ENCODE measurements at places on chromosomes 12 and 14.

DNA sequence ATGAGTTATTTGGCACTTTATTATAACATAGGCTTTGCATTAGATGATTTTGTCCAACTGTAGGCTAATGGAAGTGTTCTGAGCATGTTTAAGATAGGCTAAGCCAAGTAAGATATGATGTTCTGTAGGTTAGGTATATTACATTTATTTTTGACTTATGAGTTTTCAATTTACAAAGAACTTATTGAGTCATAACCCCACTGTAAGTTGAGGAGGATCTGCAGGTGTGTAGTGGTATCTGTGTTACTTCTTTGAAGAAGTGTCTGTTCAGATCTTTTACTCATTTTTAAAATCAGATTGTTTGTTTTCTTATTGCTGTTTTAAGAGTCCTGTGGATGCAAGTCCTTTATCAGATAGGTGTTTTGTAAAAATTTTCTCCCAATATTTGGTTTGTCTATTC lies 329.2 kb downstream of the RAD51B start:
- DNase-seq = no peak

GRCh38 chr14:102071283-102071998 lies 15.4 kb downstream of the HSP90AA1 start:
- no peak for DNase-seq

DNA sequence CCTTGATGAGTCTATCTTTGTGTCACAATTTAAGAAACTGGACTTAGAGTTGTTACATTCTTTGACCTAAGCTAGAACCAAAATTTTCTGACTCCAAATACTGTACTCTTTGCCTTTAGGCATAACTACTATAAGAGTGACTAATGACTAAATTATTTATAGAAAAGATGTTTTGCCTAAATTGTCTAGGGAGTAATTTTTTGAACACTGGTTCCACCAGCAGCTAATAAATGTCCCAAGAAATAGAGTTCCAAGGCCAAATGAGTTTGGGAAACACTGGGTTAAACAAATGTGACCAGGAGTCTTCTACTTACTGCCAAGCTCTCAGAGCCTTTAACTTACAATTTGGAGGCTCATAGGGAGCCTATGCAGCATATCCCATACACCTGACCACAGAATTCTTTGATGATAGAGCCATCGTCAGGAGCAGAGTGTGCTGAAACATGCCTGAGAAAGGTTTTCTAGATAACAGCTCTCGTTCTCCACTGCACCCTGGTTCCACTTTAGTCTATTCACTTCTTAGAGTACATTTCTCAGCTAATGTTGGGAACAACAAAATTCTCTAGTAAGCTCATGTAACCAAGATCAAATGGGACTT lies 215.9 kb upstream of the HMGA2 start:
- DNase-seq = no peak

GRCh38 chr14:34362641-34363251 lies 99.3 kb downstream of the SPTSSA start:
- DNase-seq = no peak

DNA sequence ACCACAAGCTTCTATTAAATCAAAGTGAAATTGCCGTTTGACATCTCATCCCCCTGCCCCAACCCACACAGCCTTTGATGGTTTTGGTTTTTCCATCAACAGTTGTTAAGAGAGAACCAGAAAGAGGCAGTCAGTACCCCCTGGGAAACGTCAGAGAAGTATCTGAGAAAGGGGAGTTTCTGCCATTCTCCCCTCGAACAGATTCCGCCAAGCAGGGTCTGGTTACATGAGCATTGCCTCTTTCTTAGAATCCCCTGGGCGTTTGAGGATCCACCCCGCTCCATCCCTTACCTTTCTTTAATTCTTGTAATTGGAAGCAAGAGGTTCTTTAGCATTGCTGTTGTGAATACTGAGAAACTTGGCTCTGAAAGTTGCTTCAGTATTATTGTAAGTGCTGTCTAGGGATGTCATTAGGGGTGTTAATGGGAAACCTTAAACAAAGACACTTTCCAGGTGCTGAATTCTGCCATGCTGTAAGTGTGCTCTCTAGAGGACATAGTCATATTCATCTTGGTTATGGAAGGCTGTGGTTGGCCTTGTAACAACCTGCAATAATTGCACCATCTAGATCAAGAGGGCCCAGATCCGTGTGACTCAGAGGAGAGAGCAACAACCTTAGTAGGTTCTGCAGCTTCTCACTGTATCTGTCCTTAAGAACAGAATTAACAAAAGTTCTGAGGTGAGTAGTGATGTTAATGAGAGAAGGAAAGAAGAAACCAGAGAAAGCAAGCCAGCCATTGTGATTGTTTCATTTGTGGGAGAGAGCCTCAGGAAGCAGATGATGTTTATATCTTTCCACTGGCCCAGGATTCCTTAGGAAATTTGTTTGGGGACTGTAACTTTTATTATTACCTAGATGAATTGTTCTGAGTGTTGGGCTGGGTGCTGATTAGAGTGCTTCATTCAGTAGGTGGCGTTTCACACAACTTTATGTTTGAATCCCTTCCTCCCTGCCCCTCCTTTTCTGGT lies 9.0 kb downstream of the TMBIM6 start:
- no peak for DNase-seq

- DNase-seq = no peak
Observed at GRCh38 chr12:104490186-104490585, 33.4 kb downstream of the CHST11 start.

DNA sequence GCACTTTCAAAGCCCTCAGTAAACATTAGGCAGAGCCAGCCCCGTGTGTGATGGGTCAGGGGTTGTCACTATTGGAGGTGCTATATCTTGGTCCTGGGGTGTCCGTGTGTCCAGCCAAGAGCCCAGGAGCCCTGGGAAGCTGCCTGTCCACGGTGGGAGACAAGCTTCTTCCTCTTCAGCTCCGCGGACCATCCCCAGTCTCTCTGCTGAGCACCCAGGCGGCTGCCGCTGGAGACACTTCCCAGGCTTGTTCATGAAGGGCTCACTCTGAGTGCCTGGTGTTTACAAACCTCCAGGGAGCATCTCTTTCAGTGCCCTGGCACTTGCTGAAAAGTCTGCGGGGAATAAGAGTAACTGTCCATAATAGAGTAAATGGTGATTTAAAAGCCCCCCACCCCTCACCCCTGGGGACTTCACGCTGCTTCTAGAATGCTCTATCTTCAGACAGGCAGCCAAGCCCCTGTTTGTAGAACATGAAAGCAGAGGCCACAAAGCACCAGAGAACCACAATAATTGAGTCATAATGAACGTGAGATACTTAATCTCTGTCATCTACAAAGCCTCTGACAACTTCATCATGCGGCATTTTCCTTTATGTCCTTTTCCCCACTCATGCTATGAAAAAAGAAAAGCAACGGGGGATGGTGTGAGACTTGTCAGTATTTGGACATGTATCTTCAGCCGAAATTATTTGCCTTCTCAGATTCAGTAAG lies 178.6 kb downstream of the TMEM132C start:
- DNase-seq = no peak

GRCh38 chr14:90536511-90537191 lies 139.8 kb downstream of the CALM1 start:
- no peak for DNase-seq

DNA sequence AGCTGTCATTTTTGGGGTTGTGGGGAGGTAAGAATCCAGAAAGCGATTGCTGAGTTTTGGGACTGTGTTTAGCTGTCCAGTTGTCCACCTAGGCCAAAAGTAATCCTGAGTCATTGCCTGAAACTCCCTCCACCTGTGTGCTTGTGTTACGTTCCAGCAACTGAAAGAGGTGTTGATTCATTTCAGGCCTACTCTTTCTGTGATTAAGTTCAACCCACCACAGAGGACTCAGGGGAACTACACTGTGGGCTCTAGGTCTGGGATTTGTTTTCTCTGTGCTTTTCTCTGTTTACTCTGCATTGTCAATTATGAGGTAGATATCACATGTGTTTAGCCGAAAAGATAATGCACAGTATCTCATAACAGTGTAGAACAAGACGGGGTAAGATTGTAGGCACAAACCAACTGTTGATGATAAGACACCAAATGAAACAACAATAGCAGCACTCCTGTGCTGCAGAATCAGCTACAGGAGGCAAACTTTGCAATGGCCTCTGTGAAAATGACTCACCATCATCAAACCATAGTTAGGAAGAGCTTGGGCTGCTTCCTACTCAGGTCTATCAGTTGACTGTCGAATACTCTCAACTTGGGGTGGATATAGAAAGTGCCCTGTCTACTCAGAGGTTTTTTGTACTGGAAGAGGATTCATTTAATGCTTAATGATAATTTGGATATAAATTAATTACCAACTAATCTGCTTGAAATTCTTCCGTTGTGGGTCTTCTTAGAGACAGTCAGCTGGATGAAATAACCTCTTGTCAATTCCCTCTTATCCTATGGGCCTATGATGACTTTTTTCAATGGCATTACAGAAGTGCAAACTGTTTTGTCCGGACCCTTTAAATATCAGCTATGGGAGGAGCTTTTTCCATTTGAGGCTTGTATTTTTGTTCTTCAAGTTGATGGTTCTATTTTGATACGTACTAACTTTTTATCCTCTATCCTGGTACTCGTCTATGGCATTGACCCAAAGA lies 385.9 kb downstream of the BMP4 start:
- DNase-seq = no peak

GRCh38 chr14:80212023-80212397 lies 706 bp upstream of the DIO2 start:
- DNase-seq = no peak

- no peak for DNase-seq
Observed at GRCh38 chr12:87758271-87758670, 270.9 kb downstream of the C12orf50 start.

- no peak for DNase-seq
Observed at GRCh38 chr12:67599691-67600090, 48.9 kb upstream of the DYRK2 start.

GRCh38 chr12:63208956-63209355 lies 58.0 kb upstream of the AVPR1A start:
- no peak for DNase-seq

- DNase-seq = no peak
Observed at GRCh38 chr14:52724360-52724644, 5.7 kb upstream of the STYX start.

GRCh38 chr12:42422785-42423184 lies 96.8 kb downstream of the PPHLN1 start:
- no peak for DNase-seq

GRCh38 chr12:48999371-49000131 lies at the start of gene DDN:
Gene DDN (minus strand): TSS chr12:48999375. CDS start chr12:48999287, 88 bp downstream.
- no peak for DNase-seq

DNA sequence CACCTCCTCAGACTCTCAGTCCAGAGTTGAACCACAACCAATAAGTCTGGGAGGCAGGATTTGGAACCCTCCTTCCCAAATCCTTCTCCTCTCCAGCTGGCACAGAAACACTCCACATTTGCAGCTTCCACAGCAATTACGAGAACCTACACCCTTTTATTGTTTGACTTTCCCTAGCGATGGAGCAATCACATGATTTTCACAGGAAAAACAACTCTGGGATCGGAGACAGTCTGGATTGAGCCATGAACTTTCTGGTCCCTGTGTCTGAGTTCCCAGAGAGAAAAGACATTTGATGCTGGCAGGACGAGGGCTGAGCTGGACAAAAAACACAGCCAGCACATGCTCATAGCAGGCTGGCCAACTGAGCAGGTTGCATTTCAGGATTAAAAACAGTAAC lies 49.0 kb upstream of the STON2 start:
- no peak for DNase-seq

GRCh38 chr12:26721800-26722199 lies 111.2 kb downstream of the ITPR2 start:
- no peak for DNase-seq

DNA sequence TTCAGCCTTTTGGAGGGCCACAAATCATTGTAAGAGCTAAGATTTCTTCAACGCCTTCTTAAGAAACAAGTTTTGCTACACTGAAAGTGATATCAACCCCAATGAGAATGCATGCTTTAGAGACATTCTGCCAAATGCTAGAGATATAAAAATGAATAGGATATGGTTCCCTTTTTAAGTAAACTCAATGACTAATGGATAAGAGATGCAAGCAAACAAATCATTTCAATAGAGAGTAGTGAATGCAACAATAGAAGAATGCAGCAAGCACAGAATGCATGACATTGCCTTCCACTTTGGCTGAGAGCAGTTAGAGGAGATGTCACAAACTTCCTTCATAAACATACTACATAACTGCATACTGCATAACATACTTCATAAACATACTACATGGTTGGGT lies 116.4 kb downstream of the PDZRN4 start:
- DNase-seq = no peak

DNA sequence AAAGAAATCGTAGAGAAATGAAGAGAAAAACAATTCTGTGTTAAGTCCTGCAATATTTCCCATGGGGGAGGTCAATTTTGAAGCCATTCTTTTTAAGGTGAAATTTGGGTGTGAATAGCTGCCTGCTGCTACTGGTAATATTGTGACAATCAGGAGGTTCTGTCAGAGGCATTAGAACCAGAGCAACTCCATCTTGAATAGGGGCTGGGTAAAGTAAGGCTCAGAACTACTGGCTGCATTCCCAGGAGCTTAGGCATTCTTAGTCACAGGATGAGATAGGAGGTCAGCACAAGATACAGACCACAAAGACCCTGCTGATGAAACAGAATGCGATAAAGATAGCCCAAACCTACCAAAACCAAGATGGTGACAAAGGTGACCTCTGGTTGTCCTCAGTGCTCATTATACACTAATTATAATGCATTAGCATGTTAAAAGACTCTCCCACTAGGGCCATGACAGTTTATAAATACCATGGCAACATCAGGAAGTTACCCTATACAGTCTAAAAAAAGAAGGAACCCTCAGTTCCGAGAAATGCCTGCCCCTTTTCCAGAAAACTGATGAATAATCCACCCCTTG lies 24.8 kb upstream of the MTHFD1 start:
- no peak for DNase-seq

GRCh38 chr14:103343905-103344797 lies 10.1 kb downstream of the EIF5 start:
- no peak for DNase-seq
